ENCODE measurements at places on chromosomes 6 and 20.

- peak; percentile 67 for DNase-seq
Observed at GRCh38 chr20:1802385-1803060, 92.7 kb upstream of the SIRPA start.

DNA sequence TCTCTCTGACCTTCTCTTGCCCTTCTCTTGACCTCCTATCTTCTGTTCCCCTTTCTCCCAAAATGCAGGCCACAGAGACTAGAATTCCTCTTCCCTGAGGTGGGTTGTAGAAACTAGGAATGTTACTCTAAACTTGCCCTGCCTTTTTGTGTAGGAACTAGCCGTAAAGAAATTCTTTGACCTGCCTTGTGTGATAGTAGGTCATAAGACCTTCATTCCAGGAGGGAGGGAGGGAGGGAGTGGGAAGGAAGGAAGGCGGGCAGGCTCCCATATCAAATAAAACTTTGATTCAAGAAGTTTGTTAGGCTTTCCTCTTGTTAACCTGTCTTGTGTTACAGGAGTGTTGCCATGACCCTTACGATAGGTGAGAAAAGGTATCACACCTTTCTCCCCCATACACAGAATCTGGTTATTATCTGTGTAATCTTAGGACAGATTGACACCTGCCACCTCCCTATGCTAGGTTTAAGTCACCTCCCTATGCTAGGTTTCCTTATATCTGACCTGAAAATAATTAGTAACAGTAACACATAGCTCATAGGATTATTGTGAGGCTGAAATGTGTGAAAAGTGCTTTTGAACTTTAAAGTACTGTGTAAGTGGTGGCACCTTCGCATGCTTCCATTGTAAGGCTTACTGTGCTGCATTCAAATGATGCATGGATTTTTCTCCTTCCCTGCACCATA is 32.6 kb upstream of the FUCA2 start:
- no peak for DNase-seq

- DNase-seq: no peak
Observed at GRCh38 chr6:72636786-72637185, 14.9 kb downstream of the KCNQ5 start.

GRCh38 chr20:63433351-63433750 is 39.1 kb downstream of the KCNQ2 start:
- no peak for DNase-seq

DNA sequence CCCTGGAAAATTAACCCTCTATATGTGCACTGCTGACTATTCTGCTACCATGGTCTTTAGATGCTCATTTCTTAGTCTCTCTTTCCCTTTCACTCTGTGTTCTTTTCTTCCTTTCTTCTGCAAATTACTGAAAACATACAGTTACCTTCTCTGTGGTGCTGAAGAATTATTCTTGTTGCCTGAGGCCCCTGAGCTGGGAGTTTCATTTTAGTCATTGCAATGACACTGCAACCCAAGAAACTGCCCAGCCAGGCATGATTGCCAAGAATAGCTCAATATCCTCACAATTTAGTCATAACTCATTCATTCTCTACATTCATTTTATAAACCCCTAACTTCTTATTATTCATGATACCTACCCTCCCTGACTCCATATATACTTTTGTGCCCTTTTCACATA is 245.8 kb upstream of the RAB32 start:
- DNase-seq: no peak

- DNase-seq: no peak
Observed at GRCh38 chr6:107418118-107418517, 41.2 kb downstream of the PDSS2 start.

GRCh38 chr6:157631412-157631811 is 191.6 kb upstream of the SNX9 start:
- DNase-seq: no peak

GRCh38 chr6:161736781-161737292 is 463.0 kb upstream of the AGPAT4 start:
- DNase-seq: no peak

GRCh38 chr6:110609101-110609500 is 132.7 kb upstream of the SLC22A16 start:
- DNase-seq: no peak

- DNase-seq: no peak
Observed at GRCh38 chr6:82576284-82576683, 212.7 kb downstream of the TPBG start.

DNA sequence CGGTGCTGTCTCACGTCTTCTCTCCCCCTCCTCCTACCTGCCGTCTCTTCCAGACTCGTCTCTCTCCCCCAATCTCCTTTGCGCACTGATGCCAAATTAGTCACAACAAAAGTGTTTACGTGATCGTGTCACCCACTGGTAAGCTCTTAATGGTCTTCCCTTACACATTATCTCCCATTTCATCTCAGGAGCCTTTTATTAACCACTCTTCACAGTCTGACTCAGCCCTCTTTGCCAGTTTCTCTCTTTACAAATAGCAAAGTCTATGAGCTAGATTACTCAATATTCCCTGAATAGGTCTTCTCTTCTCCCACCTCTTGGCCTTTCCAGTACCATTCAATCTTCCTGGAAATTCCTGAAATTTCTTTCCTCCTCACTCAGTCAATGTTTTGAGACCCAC is 247.0 kb downstream of the ESR1 start:
- no peak for DNase-seq

DNA sequence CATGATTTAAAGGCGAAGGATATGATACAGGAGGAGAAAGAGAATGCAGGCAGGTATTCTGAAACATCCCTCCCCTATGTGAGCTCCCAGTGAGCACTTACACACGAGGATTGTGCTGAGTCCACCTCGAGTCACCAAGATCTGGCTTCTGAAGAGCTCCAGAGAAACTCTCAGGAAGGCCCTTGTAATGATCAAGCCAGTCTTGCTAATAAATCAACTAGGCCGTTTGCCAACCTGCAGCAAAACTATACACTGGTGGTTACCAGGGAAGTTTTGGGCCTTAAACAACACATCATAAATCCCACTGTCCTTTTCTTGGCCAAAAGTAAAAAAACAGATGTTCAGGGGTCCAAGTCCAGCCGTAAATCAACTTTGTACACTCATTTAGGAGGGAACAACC is 79.2 kb downstream of the STXBP5 start:
- peak; percentile 17 for DNase-seq

GRCh38 chr6:79666634-79667033 is 35.5 kb downstream of the SH3BGRL2 start:
- no peak for DNase-seq

DNA sequence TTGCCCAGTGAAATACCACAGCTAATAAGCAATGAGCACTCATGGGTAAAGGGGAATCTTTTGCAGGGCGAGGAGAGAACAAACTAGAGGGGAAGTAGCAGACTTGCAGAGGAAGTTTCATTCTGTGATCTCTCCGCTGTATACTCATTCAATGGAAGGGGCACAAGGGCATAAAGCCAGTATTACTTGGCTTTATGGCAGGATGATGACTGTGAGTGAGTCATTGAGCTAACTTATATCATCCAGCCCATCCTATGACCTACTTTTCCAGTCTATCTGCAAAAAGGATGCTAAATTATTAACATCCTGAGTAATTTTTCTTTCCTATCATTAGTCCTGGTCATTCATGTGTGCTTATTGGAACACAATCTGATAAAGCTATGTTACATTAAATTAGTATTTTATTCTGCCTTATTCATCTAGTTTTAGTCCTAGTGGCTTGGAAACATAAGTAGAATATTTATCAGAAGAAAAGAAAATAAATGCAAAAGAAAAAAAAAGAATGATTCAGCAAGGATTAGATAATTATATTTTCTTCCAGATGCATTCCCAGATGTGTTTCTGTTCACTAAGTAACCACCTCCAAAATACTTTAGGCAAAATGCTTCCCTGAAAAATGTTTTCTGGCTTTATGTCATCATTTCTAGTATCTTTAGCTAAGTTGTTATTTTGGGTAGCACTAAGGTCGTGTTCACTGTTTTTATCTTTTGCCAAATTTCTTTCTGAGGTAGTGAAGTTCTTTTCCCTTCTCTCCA is 471.7 kb downstream of the CDKAL1 start:
- no peak for DNase-seq

- DNase-seq: peak; percentile 71
Observed at GRCh38 chr6:45951321-45952167, 64.1 kb downstream of the CLIC5 start.

GRCh38 chr20:13395232-13395631 is 174.2 kb downstream of the ISM1 start:
- DNase-seq: no peak

DNA sequence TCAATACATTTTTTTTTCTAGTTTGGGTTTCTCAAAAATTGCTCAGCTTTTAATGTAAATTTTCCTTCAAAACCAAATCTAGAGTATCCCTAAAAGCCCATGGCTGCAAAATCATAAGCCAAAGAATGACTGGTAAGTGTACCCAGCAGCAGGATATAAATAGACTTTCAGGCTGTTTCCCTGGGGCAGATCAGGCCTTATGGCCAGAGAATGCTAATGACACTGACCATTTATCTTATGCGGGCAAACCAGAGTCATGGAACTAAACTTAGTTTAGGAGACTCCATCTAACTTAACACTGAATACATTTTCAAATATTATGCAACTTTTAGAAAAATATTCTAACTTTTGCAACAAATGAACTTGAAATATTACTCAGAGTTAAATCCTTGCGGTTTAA is 7.4 kb downstream of the OSER1 start:
- no peak for DNase-seq

DNA sequence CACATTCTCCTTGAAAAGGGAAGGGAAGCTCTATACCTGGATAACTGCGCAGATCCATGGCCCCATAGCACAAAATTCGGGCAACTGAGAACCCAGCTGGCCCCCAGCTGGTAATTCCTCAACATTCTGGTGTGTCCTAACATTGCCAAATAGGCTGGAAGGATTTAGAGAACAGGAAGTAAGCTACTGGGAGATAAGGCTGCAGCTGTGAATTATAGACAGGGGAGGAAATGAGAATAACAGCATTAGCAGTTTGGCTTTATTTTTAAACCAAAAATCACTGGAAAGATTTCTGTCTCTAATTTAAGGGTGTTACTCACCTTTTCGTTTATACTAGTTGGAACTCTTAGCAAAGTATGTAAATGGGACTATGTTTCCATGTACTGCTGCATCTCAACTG is 97.2 kb downstream of the TULP4 start:
- DNase-seq: no peak

DNA sequence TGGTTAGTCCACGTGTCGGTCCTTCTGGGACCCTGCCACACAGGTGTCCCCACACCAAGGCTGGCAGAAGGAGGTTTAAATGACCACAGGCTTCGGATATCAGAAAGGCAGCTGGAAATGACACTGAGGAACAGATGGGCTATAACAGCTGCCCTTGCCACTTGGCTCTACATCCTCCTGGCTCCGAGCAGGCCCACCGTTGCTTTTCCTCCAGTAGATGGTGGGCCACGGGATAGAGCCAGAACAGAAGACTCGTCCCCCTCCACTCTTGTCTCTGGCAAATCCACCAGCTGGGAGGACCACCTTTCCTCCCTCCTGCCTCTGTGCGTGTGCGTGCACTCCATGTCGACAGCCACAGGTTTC is 17.6 kb downstream of the WRNIP1 start:
- DNase-seq: no peak

DNA sequence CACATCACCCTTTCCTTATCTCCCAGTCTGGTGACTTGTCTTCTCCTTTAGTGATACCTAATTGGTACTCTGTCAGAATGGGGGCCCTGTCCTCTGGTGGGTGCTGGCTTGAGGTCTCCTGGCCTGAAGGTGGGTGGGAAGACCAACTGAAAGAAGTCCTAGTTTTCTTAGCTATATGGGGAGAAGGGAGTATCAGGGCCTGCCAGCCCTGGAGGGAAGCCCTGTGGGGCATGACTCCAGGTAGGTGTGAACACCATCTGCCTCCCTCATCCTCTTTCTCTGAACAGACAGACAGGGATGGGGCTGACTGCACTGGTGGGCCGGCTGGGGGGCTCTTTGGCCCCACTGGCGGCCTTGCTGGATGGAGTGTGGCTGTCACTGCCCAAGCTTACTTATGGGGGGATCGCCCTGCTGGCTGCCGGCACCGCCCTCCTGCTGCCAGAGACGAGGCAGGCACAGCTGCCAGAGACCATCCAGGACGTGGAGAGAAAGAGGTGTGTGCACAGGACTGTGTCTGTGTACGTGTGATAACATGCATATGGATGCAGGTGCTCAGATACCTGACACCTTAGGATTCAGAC is 4.8 kb downstream of the CRIP3 start:
- no peak for DNase-seq

GRCh38 chr6:152426276-152426675 is 210.9 kb downstream of the SYNE1 start:
- no peak for DNase-seq

- no peak for DNase-seq
Observed at GRCh38 chr20:44296011-44296410, 15.0 kb downstream of the FITM2 start.

DNA sequence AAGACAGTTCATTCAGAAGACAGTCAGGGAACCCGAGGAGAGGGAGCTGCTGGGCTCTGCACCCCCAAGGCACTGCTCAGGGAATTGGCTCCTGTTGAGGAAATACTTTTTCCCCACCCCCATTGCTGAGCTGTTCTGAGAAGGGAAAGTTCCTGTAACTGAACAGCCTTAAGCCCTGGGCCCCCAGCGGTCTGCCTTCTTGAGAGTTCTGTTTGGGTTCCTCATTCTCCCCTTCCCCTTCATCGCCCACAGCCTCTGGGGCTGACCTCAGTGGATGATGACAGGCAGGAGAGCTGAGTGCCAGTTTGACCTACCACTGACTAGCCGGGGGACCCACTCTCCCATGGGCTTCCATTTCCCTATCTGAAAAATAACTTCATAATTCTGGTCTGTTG is 10.7 kb downstream of the HCK start:
- DNase-seq: no peak

DNA sequence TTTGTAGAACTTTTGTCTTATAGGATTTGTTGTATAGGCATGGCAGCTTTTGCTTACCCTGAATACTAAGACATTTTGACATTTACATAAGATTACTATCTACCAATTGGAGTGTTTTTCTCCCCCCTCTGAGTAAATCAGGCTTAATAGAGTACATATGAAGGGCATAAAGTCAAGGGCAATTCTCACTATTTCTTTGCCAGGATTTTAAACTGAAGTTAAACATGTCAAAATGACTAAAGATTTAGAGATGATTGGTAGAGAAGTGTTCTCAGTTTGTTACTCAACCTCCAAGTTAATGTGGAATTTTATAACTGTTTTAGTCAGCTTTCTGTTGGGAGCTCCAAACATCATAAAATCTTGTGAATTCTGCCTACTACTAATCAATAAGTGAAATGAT is 157.8 kb downstream of the CDKAL1 start:
- DNase-seq: no peak

DNA sequence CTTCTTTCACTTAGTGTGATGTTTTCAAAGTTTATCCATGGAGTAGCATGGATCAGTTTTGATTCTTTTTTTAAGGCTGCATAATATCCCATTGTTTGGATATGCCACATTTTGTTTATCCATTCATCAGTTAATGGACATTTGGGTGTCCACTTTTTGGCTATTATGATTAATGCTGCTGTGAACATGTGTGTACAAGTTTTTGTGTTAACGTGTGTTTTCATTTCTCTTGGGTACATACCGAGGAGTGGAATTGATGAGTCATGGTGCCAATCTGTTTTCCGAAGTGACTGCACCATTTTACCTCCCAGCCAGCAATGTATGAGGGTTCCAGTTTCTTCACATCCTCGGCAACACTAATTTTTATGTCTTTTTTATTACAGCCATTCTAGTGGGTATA is 78.4 kb upstream of the CCDC28A start:
- no peak for DNase-seq

All from right kidney (tissue), 9 donors.